ENCODE measurements at places on chromosomes 13 and 19.

- peak; percentile 72 for DNase-seq
Measured at GRCh38 chr13:27967203-27967735, 1.8 kb downstream of the CDX2 start.

GRCh38 chr19:15974856-15975255, 26.0 kb downstream of the OR10H4 start:
- DNase-seq, result no peak

DNA sequence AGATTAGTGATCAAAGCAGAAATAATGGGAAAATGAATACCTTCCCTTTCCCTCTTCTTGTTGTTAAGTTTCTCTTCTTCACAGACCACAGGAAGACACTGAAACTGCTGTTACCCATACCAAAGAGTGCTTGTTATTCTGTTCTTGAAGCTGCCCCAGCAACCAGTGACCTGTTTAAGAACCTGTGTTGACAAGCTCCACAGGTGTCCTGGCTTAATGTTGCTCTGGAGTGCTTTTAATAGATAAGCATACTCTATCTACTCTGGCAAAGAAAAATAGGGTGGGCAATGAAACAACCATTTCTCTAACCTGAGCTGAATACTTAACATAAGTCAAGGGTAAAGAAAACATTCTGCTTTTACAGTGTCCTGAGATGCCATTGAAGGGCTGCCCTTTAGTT, 506.7 kb upstream of the GPC6 start:
- no peak for DNase-seq

- DNase-seq, result peak; percentile 52
Measured at GRCh38 chr13:27599845-27600553, 20.3 kb downstream of the LNX2 start.

DNA sequence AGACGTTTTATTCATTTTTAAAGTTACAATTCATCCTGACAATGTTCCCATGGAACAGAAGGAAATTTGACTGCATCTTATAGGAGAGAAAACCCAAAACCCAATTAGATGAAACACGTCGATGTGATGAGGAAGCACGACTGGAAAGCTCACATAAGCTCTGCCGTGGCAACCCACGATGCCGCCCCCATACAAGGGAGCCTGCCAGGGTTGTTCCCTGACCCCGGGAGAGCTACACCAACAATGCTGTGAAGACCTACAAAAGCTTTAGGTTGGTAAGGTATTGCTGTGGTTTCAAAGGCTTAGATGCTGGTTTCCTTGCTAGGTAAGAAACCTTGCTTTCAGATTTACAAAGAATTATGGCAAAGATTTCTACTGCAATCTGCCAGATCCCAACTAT, 393.1 kb downstream of the KLF12 start:
- no peak for DNase-seq

GRCh38 chr19:11448410-11448809, 13.0 kb downstream of the PRKCSH start:
- DNase-seq, result no peak

GRCh38 chr19:3509566-3509989, 3.5 kb downstream of the FZR1 start:
- DNase-seq, result peak; percentile 71

GRCh38 chr13:21517576-21517975, 58.5 kb upstream of the ZDHHC20 start:
- DNase-seq, result no peak

DNA sequence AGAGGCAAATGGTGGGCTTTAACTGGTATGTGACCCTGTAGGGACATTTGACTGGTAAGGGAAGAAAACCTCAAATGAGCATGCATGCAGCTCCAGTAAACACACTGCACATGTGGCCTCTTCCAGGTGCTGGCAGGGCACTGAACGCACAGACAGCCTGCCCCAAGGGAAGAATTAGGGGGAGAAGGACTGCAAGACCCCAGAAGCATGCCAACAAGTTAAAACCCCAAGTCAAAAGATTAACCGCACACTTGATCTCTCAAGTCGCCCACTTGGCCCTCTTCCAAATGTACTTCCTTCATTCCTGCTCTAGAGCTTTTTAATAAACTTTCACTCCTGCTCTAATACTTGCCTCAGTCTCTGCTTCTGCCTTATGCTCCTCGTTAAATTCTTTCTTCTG, 46.9 kb upstream of the SLITRK1 start:
- no peak for DNase-seq

DNA sequence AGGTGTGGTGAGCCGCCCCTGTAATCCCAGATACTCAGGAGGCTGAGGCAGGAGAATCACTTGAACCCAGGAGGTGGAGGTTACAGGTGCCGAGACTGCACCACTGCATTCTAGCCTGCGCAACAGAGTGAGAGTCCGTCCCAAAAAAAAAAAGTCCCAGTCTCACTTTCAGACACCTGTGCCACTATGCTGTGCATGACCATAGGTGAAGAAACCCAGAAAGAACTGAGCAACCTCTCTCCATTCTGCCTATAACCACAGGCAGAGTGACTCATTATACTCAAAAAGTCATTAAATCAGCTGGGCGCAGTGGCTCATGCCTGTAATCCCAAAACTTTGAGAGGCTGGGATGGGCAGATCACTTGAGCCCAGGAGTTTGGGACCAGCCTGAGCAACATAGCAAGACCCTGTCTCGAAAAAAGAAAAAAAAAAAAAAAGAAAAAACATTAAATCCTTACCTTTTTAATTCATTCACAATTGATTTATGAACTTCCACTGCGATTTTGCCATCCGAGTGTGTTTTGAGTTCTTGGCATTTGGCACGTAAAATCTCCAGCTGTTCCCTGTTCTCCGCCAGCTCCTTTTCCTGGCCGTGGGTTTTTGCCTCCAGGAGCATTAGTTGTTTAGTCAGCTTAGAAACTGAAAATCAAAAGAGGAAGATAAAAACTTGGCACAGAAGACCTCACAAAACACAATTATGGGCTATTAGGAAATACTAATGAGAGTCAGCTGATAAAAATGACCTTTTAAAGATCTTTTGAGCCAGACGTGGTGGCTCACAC, 45.5 kb upstream of the SLC7A9 start:
- DNase-seq, result no peak

DNA sequence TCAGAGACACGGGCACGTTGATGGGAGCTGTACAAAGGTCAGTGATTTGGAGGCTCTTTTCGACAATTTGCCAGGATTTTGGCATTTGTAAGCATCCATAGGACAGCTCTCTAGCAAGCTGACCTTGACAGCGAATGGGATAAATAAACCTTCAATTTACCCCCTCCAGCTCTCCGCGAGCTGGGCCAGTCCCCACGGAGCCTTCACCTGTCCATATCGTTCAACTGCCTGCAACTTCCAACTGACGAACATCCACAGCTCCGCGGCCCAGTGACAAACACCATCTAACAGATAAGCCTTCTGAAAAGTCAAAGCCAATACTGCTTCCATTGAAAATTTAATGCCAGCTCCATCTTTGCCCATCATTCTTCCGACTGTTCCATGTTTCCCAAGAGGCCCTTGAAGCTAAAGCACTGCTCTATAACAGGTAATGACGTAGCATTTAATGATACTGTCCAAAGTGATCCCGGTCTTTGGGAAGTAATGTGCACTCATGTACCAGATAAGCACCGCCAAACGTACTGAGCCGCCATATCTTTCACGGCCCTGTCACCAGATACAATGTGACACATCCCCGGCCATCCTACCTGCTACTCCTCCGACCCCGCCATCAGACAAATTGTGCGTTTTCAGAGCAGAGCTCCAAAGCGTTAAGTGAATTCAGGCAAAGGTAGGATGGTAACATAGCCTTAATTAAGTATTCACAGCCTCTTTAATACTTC, 365.3 kb upstream of the ZNF507 start:
- no peak for DNase-seq

DNA sequence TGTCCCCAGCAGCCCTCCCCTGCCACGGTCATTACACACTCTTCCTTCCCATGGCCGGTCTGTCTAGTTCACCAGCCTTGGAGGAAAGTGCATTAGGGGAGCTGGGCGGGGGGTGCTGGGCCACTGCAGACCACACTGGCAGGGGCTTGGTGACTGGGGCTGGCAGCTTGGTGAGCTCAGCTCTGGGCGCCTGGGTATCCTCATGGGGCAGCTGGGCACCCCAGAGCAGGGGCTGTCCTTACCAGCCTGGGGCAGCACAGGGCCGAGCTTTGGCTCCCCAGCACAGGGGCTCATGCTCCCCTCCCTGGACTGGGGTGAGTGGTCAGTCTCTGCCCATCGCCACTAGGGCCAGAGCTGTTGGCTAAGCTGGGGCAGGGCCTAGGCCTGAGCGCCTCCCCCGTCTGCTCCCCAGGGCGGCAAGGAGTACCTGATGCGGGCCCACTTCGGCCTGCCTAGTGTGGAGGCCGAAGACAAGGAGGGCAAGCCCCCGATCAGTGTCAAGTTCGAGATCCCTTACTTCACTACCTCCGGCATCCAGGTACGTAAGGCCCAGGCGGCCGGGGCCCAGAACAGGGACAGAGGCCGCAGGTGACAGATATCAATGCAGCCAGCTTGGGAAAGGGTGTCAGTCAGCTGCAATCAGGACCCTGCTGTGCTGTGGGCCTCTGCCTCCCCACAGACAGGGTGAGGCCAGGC, 35.5 kb downstream of the AP1M1 start:
- no peak for DNase-seq

DNA sequence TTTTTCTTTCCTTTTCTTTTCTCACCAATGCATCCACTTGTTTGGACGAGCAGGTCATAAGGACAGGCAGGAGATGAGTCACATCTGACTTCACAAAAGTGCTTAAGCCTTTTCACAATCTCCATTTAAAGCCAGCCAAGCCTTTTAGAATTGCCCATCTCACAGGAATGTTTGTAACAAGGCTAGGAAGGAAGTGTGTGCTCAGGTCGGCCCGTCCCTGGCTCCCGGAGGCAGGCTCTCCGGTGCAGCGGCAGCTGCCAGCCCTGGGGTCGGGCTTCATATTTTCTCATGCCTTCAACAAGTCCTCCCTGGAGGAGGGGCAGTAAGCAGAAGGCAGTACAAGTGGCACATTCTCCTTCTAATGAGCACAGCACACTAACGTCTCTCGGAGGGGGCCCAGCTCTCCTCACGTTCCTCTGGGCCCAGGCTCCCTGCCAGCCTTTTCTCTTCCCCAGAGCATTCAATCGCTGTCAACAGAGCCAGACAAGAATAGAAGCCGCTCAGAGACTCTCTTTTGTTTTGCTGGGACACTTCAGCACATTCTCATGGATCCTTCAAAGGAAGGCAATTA, 180.5 kb downstream of the COL4A1 start:
- DNase-seq, result peak; percentile 39

- no peak for DNase-seq
Measured at GRCh38 chr13:106197496-106197895, 338.0 kb downstream of the EFNB2 start.

DNA sequence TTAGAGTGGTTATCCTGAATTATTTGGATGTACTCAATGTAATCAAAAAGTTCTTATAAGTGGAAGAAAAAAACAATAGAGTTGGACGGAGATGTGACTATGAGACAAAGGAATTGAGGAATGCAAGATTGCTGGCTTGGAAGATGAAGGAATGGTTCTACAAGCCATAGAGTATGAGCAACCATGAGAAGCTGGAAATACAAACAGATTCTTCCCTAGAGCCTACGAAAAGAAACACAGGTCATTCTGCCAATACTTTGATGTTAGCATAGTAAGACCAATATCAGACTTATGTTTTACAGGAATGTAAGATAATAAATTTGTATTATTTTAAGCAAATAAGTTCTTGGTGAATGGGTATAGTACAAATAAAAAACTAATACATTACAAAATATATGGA, 249.2 kb downstream of the DIAPH3 start:
- no peak for DNase-seq

DNA sequence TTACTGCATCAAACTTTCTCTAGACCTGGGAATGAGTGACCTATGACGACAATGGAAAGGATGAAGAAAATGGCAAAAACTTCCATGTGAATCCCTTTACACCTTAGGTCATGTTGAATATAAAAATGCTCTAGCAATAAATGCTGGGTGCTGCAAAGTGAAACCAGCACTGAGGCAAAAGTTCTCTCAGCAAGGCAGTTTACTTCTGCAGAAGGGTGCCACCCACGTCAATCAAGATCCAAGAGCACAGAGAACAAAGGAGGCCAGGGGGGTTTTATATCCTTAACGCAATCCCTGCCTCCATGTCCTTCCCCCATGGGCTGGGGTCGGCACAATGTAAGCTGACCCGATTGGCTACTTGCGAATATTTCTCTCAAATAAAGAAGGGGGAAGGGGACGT, 38.7 kb downstream of the ZNF333 start:
- DNase-seq, result no peak

- DNase-seq, result no peak
Measured at GRCh38 chr13:109652531-109652930, 133.9 kb downstream of the IRS2 start.

GRCh38 chr13:113941571-113942191, 32.2 kb downstream of the C13orf46 start:
- DNase-seq, result no peak

GRCh38 chr13:87274209-87274819, 396.9 kb upstream of the SLITRK5 start:
- DNase-seq, result peak; percentile 63

DNA sequence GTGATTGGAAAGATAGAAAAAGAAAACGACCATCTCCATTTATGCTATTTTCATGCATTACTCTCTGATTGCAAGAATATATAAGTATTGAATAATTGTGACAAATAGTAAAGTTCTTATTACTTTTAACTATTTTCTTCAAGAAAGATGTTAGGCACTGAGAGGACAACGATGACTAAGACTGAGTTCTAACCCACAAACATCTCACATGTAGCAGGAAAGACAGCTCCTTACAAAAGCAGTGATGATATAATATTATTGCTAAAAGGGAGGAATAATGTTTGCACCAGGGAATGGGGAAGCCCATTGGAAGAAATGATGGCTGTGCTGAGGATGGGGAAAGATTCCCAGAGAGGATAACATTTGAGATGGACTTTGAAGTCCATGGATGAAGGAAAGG, 22.6 kb downstream of the RXFP2 start:
- DNase-seq, result no peak

GRCh38 chr19:40059624-40060023, 3.6 kb upstream of the ZNF780B start:
- no peak for DNase-seq

GRCh38 chr13:49298903-49299605, 51.3 kb downstream of the CDADC1 start:
- DNase-seq, result no peak

GRCh38 chr19:16449330-16449961, 22.3 kb downstream of the EPS15L1 start:
- peak; percentile 30 for DNase-seq

- DNase-seq, result no peak
Measured at GRCh38 chr13:110388108-110388943, 81.2 kb downstream of the COL4A2 start.
